ENCODE measurements at places on chromosomes 2 and 18.

DNA sequence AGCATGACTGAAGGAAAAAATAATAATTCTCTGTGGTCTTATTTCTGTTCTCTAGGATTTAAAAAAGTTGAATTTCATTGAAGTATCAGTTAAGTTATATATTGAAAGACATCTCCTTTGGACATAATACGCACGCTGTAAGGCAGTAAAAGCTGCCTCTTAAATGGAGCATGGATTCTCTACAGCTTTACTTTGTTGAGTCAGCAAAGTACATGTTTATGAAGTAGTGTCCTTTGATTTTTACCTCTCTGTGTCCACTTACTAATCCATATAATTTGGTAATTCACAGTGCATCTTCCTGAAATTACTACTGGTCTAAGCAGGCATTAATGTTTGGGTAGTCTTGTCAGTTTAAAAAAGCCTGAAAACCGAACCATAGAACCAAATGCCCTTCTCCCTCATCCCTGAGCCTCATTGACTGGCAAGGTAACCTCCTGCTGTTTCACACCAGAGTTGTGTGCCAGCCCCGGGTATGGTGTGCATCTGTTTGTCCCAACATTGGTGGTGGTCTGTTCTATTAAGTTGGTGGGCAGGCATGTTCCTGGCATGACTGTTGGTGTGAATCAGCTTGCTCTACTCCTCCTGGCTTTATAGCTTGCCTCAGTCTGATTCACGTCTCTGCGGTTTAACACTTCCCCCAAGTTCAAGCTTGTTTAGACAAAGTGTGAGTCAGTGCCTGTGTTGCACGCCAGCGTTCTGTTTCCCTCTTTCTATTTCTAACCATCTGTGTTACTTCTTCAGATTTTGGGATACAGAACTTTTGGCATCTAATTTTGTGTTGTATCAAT is 71.0 kb upstream of the ITM2C start:
- peak; percentile 13 for DNase-seq

GRCh38 chr18:42067518-42067917 is 112.5 kb downstream of the PIK3C3 start:
- DNase-seq: no peak

GRCh38 chr2:230319211-230319862 is 7.7 kb upstream of the SP140L start:
- peak; percentile 9 for DNase-seq

- DNase-seq: no peak
Measured at GRCh38 chr18:63105636-63106316, 213.8 kb downstream of the BCL2 start.

- no peak for DNase-seq
Measured at GRCh38 chr2:286774-287392, 1.0 kb downstream of the ALKAL2 start.

GRCh38 chr18:48837676-48838075 is 113.1 kb downstream of the SMAD7 start:
- DNase-seq: no peak

DNA sequence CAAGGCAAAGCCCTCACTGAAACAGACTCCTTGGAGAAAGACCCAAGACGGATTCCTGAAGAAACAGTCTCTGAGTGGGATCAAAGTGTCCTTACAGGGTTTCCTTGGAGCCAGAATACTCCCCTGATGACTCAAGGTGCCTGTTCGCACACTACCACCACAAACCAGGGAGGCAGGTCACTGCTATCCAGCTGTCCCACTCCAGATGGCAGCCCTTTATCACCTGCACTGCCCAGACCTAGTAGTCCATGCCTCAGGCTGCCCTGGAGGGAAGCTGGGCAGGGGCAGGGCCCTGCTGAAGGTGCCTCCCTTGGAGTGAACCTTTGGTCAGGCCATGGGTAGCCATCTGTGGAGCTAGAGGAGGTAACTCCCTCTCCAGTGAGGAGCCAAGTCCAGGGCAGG is 34.1 kb downstream of the TRABD2A start:
- no peak for DNase-seq

- DNase-seq: peak; percentile 37
Measured at GRCh38 chr2:160406591-160407392, 86.8 kb downstream of the RBMS1 start.

- no peak for DNase-seq
Measured at GRCh38 chr2:23449831-23450331, 64.9 kb downstream of the KLHL29 start.

DNA sequence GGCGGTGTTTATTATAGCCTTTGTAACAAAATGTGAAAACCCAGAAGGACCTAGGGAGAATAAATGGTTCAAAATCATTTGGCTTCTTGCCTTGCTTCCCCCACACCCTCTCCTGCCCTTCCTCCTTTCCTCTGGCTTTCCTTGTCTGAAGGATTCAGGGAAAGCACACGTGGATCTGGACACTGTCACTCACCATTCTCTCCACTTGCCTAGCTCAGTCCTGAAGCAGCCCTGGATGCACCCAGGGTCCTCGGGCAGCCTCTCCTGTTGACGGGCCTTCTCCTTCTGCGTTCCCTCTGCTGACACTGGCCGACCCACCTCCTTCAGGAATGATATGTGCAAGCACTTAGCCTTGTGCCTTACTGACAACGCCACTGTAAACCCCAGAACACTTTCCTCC is 68.4 kb downstream of the FAM210A start:
- no peak for DNase-seq

DNA sequence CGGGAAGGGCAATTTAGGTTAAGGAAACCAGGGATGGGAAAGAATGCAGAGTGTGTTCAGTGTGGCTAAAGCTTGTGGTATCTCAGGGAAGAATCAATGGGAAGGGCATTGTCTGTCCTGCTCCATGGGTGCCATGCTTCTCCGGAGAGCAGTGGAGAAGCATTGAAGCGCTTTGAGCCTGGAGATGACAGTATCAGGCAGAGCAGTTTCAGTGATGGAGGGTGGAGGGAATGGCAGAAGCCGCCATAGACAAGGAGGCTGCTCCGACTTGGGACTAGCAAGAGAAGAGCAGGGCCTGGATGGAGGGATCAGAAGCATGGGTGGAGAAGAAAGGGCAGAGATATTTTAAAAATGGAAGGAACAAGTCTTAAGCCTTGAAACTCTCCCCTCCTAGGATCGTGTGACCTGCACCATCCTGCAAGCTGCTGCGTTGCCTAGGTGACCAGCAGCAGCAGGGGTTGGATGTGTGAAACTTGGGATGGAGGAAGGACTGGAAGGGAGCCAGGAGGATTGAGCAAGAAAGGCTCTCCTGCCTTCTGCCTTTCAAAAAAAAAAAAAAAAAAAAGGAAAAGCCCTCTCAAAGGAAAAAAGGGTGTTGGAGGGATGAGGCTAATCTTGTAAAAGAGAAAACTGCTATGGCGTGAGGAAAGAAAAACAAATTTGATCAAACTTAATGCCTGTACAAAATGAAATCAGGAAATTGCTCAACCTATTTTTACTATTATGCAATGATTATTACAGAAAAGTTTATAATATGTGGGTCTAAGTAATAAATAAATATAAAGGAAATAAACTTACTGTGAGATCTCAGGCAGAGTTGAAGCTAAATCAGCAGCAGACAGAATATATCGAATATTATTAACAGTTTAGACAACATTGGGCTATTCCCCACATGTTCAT is 493.8 kb upstream of the NRP2 start:
- DNase-seq: no peak

DNA sequence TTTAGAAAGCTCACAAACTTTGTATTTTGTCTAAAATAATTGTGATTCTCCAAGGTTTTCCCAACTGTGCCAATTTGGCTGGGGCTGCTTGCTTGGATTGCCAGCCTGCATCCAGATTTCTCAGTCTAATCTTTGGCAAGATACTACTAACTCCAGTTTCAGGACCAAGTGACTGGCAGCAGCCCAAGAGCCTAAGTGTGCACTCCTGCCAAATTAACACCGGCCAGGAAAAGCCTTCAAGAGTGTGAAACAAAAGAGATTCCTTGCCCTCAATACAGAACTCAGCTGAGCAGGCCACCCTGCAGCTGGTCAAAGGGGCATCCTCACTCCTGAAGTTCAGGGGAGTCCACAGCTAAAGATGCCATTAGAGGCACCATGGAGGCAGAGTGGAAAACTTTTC is 589.0 kb upstream of the ACVR2A start:
- no peak for DNase-seq

DNA sequence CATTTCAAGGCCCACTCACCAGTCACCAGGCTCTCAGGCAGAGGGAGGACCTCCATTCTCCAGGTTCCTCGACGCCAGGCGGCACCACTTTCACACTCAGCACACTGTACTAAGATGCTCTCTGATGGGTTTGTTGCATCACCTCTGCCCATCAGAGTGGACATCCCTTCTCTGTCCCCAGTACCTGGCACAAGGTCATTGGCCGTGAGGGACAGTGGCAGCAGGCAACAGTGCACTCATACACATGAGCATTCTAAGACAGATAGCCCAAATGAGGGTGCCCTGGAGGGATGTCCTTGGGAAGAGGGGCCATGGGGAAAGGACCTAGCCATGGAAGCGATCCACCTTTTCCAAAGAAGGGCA is 3.0 kb upstream of the ADRA2B start:
- DNase-seq: no peak

DNA sequence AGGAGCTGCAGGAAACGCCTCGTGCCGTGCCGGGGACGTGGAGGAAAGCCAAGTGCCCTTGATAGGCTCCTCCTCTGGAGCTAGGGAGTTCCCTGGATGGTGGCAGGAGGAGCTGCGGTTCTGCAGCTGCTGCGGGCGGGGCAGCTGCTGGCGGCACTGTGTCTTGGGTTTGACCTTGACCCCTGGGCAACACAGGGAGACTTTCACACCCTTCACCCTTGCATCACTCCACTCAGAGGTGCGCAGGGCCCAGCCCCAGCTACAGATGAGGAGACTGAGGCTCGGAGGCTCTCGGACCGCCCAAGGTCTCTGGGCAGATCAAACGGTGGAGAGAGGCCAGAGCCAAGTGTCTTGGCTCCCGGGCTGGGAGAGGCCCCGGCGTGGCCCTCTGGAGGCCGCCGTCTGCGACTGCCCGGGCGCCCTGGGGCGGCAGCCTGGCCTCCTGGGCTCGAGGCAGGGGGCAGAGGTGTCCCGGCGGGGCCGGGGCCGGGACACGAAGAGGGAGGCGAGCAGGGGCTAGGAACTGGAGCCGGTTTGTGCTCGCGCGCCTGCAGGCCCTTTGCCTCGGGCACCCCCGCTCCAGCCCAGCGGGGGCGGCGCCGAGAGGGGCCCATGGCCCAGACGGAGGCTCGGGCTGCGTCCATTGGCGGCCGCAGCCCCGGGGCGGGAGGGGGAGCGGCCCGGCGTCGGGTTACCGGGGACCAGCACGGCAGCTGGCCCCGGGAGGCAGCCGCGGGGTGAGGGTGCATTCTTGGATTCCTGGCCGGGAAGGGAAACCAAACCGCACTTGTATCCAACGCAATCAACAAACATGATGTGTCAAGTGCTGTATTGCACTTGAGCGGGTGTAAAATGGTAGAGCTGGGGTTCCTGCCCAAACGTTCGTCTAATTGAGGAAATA is 129.6 kb upstream of the SLC1A4 start:
- DNase-seq: peak; percentile 14

DNA sequence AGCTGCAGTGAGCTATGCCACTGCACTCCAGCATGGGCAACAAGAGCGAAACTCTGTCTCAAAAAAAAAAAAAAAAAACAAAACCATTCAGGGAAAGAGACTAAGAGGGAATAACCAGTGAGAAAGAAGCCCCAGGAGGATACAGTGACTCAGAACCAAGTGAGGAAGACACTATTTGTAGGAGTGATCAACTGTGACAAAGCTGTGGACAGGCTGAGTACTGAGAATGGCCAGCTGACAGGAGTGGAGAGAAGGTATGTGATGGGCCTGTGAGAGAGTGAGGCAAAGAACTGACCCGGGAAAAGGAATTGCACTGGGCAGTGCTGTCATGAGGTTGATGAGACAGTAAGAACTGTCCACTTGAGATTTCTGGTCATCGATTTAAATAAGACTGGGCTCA is 6.7 kb upstream of the LCT start:
- DNase-seq: no peak

- no peak for DNase-seq
Measured at GRCh38 chr18:37314534-37314933, 251.1 kb downstream of the CELF4 start.

DNA sequence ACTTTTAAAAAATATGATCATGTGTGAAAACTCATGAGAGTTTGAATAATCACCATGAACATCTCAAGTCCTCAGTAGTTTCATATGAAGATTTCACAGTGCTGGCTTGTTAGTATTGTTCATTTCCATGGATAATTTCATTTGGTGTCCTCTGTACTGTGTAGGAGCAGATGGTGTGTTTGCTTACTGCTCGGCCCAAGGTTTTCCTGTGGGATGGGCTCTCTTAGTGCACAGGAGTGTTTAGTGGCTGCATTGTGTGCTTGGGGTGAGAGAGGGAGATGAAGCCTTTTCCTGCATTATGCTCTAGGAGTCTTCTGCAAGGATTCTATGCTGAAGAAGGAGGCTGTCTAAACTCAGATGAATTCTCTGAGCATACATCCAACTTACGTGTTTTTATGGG is 270.6 kb downstream of the SOCS6 start:
- DNase-seq: no peak

- no peak for DNase-seq
Measured at GRCh38 chr2:40282428-40282827, 169.5 kb downstream of the SLC8A1 start.

GRCh38 chr18:66235206-66235605 is 368.7 kb downstream of the CDH19 start:
- no peak for DNase-seq

GRCh38 chr2:209578394-209579001 is 154.7 kb downstream of the MAP2 start:
- no peak for DNase-seq

GRCh38 chr2:98634406-98635092 is 26.2 kb downstream of the UNC50 start:
- no peak for DNase-seq

Data from esophagus squamous epithelium (tissue), 5 donors.